ENCODE measurements at places on chromosomes 1 and 21.

DNA sequence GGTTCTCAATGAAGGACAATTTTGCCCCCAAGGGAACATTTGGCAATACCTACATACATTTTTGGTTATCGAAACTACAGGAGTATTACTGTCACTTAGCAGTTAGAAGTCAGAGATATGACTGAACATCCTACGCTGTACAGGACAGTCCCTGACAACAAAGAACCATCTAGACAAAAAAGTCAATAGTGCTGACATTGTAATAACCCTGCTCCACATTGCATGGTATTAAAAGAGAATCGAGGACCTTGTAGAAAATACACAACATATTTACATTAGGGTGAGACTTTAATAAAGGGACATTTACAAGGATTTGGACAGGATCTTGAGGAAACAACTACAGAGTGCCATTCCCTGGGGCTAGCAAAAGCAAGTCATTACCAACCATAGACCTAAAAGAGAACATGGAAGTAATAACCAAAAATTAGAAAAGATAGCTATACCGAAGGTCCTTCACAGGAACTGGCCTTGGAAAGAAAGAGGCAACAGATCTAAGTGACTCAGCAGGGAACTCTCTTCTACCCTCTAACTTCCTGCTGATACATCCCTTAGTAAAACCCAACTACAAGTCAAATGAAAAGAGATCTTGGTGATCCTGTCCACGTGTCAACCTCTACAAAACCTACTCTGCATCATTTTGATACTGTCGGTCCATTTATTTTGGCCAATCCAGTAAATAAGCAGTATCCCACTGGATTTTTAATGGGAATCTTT is 40.2 kb downstream of the ANGPTL3 start:
- no peak for DNase-seq

DNA sequence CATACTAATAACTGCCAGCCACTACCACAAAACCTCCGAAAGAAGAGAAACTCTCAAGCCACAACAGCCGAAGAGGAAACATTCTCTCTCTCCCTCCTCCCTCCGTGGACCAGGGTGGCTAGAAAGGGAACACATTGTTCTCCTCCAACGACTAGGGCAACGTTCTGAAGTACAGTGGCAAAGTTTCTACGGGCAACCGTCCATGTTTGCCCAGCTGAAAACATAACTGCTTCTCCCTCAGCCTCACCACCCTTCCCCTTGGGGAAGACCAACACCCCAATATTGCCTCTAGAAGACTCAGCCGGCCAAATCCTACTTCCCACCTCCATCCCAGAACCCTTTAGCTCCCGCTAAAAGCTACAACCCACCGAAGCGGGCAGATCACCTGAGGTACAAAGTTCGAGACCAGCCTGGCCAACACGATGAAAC is 2.0 kb downstream of the GLUL start:
- no peak for DNase-seq

GRCh38 chr1:20367626-20368025 is 77.0 kb downstream of the VWA5B1 start:
- no peak for DNase-seq

DNA sequence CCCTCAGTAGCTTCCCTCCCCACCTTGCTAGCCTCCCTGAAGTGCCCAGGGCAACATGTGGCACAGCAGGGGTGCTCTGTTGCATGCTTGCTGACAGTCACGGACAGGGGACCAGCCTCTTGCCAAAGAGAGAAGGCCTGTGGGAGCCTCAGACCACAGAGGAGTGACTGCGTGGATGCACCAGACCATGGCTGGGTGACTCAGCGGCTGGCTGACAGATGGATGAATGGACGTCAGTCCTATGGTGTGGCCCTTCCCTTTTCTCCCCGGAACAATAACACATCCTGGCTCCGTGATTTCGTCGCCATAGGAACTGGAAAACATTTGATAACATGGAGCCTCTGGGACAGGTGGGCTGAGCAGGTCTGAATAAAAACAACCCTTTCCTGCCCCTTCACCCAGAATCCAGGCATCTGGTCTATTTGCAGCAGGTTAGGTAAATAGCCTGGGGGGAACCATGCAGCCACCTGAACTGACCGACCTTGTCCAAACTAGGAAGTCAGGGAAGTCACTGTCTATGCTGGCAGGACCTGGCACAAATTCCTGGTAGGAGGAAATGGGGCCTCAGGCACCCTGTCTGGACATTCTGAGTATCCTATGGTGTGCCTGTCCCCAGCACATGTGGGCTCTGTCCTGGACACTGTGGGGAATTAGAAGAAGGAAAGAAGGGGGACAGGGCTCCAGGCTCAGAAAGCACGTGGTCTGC is 53.3 kb downstream of the NENF start:
- peak; percentile 45 for DNase-seq

- DNase-seq, result no peak
These were observed 10.1 kb upstream of the GUCA2B start for GRCh38 chr1:42142894-42143675.

GRCh38 chr1:41963636-41964035 is 44.9 kb upstream of the HIVEP3 start:
- no peak for DNase-seq

GRCh38 chr1:107920999-107921398 is 44.0 kb downstream of the VAV3 start:
- no peak for DNase-seq
